ENCODE measurements at places on chromosomes 12 and 14.

GRCh38 chr12:57515934-57516541 lies 4.3 kb downstream of the DDIT3 start:
- no peak for DNase-seq

DNA sequence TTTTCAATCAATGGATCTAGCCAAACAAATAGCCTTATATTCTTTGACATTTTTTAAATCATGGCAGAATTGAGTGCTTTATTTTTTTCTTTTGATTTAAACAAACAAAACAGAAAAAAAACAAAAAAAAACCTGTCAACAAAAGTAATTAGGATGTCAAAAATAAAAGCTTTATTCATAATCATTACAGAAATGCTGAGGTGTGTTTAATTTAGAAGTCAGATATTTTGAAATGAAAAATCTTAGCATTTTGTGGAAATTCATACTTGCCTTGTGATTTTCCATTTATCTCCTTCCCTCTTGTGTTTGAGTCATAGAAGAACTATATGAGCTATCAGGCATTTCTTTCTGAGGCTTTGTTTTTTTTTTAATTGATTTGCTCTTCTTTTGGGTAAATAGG lies 387.0 kb upstream of the STXBP6 start:
- DNase-seq, result no peak

DNA sequence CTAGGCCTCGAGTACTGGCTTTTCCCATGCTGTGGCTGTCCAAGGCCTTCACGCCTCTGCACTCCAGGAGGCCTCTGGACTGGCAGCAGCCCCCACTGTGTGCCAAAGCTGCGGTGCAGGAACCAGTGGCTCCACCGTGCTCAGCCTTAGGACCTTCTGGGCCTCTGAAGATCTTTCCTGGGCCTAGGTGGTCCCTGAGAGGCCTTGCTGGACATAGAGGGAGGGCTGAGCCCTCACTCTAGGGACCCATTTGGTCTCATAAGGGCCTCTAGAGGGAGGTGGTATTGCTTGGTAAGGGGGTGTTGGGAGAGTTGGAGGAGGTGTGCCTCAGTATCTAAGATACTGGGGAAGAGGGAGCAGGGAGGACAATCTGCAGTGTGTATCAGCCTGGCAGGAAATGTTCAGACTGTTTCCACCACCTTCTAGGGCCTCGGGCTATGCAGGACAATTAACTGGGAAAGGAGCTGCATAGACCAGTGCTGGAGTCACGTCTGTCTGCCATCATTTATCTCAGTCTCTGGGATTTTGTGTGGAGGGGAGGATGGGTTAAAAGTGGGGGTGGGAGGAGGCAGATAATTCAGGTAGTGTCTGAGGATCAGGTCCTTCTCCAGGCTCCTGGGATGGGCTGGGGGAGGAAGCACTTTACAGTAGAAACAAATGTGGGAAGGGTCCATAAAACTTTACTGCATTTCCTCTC lies 2.9 kb downstream of the HOXC5 start:
- no peak for DNase-seq

- DNase-seq, result no peak
Measured at GRCh38 chr14:61478971-61479473, 157.6 kb downstream of the PRKCH start.

DNA sequence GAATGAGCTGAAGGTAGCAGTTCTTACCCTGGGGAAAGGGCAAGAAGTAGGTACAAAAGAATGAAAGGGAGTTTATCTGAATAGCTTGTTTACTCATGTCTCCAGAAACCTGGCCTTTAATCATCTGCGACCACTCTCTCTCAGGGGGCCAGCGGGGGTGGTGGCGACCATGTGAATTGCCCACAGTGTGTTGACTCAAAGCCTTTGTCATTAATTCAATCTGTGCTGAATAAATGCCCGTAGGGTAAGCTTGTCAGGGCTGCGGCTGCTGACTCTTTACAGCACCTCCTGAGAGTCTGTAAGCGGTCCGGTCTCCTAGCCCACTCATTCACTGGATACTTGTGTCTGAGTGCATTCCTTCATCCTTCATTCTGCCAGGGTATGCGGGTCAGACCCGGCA lies 874.4 kb downstream of the SLC6A15 start:
- no peak for DNase-seq

DNA sequence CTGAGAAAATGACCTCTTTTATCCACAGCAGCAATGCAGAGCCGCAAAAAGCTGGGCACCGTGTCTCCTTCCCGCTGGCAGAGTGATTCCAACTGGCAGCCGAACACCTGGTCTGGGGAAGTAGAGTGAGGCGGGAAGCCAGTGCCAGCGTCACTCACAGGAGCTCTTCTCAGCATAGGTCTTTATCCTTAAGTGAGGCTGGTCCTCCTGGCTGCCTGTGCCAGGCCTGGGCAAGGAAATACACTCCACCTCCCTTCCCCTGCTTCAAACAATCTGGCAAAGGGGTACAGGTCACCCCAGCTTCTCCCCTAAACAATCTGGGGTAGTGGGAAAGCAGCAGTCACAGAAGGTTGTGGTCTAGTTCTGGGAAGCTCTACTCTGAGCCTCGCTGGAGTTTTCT lies 4.8 kb downstream of the ARHGAP9 start:
- DNase-seq, result peak; percentile 22

DNA sequence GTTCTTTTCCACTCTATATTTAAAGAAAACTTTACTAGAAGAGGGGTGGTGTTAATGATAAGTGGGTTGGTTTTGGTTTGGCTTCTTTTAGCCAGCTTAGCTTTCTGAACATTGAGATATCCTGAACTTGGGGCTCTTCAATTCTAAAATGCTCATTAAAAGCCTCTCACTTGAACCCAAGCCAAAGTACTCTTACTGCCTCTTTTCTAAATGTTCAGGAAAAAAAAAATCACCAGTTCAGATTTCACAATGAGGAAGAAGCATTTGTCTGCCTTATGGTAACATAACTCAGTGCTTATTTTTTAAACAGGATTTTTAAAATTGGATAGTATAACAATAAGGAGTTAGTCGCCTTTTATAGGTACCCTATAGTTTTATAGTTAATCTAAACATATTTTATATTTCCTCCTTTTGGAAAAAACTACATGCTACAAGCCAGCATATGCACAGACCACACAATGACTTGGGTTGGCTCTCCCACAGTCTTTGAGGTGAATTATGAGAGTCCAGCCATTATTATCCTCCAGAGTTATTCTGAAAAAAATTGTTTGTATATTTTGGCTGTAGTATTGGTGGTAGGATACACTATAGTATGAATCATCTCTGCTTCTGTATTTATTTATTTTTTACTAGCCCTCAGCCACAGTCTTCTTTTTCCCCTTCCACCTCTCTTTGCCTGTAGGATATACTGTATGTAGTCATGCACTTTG lies 195.5 kb upstream of the TMPO start:
- DNase-seq, result no peak

DNA sequence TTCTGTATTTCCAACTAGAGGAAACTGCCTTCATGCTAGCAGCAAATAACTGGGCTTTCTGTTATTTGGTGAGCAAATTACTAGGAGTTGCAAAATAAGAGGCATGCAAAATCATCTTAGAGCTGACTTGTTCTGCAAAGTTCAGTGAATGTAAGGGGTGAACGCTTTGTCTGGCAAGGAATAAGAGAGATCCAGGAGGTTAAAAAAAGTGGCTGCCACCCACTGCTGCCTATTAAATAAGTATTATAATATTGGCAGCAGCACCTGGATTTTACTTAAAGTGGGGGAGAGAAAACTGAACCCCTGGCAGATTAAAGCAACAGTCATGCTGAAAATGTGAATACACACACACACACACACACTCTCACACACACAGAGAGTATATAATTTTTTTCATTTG lies 557.0 kb downstream of the FLRT2 start:
- DNase-seq, result peak; percentile 32

GRCh38 chr12:108156717-108157116 lies 27.6 kb downstream of the WSCD2 start:
- no peak for DNase-seq

GRCh38 chr14:66498311-66498710 lies 9.6 kb upstream of the GPHN start:
- no peak for DNase-seq

GRCh38 chr12:52501490-52501889 lies 8.4 kb upstream of the KRT6A start:
- DNase-seq, result no peak

GRCh38 chr12:62435303-62436163 lies 31.1 kb upstream of the MON2 start:
- DNase-seq, result peak; percentile 64

GRCh38 chr14:89564286-89564957 lies 147.4 kb upstream of the FOXN3 start:
- DNase-seq, result no peak

- no peak for DNase-seq
Measured at GRCh38 chr12:57850854-57851430, 4.4 kb upstream of the CTDSP2 start.

DNA sequence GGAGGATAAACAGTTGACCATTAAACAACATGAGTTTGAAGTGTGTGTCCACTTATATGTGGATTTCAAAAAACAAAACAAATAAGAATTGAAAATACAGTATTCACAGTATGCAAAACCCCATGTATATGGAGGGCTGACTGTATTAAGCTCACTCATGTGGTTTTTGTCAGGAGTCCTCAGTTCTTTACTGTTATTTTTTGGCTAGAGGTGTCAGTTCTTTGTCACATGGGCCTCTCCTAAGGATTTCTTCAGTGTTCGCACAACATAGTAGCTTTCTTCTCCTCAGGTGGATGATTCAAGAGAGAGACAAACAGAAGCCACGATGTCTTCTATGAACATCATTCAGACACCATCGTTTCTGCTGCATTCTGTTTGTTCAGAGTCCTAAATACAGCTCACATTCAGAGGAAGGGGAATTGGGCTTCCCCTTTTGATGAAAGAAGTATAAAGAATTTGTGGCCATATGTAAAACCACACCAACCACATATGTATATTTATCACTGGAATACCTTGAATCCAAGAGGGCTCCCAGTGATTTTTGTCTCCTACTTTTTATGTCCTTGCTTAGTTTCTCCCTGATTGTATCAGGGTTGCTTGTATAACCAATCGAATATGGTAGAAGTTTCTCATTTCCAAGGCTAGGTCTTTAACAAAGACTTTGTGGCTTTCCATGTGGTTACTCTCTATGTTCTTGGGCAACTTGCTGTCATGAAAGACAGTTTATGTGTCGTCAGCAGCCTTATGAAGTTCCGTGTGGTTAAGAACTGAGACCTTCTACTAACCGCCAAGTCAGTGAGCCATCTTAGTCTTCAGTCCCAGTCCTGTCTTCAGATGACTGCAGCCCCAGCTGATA lies 18.9 kb downstream of the MNAT1 start:
- no peak for DNase-seq

GRCh38 chr14:71523630-71524319 lies 408.5 kb upstream of the RGS6 start:
- no peak for DNase-seq

DNA sequence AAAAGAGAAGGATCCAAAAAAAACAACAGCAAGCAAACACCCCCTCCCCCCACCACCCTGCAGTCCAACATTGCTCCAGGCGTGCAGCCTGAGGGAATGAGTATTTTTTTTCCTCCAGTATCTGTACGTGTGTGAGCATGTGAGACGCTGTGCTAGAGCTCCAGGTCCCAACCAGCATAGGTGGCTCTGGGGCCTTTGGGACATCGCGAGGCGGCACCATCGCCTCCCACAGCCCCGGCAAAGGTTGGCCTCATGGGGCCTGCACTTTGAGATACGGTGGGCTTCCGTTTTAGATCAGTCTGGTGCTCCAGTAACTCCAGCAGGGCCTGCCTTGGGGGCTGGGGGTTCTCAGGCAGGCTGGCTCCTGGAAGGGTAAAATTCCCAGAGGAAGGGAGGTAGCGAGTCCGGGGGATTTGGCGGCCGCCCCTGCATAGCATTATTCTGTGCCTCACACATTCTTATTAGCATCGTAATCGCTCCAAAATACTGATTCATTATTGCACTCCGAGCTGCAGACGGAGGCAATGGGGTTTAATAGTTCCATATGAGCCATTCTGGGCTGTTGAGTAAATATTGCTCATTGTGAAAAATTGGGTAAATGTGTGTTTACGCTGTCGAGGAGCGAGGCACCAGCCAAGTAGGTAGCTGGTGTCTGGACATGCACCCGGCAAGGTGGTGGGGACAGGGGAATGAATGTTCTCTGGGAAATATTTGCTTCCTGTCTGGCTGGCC lies 143.1 kb upstream of the MYL2 start:
- DNase-seq, result no peak

GRCh38 chr14:24381363-24382063 lies 13.5 kb downstream of the NFATC4 start:
- no peak for DNase-seq

DNA sequence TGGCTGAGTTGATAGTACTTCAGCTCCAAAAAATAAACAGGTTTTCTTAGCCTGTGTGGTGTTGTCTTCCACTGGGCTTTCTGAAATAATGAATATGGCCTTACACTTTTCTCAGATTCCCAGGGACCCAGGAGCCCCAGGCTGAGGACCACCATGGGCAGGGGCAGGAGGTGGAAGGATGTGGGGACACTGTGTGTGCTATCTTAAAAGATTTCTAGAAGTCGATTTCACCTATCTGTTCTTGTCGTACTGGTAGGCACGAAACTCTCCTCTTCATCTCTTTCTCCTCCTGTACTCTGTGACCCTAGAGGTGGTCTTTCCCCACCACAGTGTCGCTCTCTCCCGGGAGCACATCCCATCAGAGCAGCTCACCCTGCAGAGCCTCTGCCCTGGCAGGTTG lies 107.7 kb upstream of the FKBP4 start:
- DNase-seq, result no peak

GRCh38 chr12:25458047-25458552 lies 95.0 kb downstream of the LMNTD1 start:
- peak; percentile 9 for DNase-seq

- no peak for DNase-seq
Measured at GRCh38 chr12:120571299-120571698, 9.9 kb downstream of the POP5 start.

- no peak for DNase-seq
Measured at GRCh38 chr14:22200977-22201605, 387.9 kb downstream of the DAD1 start.

DNA sequence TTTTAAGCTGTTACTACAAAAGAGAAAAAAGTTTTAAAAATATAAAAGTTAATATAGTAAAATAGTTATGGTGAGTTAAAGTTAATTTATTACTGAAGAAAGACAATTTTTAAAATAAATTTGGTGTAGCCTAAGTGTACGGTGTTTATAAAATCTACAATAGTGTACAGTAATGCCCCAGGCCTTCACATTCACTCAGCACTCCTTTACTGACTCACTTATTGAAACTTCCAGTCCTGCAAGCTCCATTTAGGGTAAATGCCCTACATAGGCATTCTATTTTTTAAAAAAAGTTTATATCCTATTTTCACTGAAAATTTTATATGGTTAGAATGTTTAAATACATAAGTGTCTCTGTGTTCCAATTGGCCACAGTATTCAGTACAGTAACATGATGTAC lies 769.5 kb upstream of the NOVA1 start:
- DNase-seq, result no peak

All from NCI-H345 (cell line).